ENCODE measurements at places on chromosomes 6 and 20.

GRCh38 chr20:38156280-38156679 lies 8.8 kb downstream of the TGM2 start:
- no peak for DNase-seq

DNA sequence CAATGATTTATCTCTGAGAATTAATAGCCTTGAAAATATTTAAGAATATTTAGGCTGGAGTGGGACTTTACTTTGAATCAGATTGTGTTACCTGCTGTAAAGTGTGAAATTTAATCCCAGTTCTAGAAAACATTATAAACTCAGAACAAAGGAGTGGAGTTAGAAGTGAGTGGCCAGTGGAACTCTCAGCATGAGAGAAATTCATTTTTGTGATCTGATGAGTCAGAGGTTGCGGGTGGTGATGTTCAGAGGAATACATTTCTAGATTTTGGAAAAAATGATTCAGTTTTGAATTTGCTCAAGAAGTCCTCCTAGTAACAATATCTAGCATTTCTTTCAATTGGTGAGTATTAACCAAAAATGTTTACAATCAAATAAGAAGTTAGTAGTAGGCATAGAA lies 167.5 kb downstream of the ZFAND3 start:
- DNase-seq, result no peak

DNA sequence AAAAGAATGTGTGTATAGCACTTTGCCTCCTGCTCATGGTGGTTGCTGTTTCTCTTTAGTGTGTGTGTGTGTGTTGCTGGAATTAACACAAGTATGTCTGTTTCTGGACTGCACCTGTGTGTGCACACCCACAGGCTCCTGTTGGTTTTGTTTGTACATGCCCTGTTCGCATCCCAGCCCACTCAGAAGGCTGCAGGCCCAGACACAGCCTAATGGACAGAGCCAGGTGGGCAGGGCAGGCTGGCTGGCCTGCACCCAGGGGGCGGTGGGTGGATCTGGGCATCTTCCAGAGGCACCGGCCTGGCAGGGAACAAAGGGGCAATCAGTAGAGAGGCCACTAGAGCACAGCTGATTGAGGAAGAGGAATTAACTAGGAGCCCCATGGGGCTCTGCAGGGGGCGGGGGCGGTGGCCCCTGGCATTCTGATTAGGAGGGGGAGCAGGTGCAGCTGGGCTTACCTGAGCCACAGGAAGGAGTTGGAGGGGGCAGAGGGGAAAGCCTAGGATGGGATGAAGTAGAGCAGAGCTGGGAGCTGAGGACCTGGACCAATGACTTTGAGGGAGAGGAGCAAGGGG lies 21.9 kb downstream of the CD40 start:
- DNase-seq, result peak; percentile 77

DNA sequence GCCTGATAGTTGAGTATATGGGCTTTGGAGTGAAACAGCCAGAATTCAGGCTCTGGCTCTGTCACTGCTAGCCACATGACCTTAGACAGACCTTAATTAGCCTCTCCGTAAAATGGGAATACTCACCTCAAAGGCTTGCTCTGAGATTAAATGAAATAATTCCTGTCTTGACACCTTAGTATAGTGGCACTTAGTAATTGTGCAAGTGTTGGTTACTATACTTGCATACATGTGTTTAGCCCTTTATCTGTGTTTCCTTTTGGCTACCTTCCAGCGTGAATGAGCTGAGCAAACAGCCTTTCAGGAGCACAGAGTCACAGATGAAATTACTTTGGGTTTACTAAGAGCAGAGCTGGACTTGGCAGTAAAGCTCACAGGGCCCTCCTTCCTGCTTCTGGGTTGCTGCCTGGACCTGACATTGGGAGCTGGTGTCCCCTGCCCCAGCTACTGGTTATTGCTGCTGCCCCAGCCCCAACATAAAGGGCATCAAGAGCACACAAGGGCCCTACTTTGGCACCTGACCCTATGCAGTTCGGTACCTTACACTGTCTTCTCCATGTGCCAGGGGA lies 32.8 kb downstream of the CD164 start:
- peak; percentile 1 for DNase-seq

- no peak for DNase-seq
Measured at GRCh38 chr20:61295682-61296628, 43.9 kb downstream of the CDH4 start.

DNA sequence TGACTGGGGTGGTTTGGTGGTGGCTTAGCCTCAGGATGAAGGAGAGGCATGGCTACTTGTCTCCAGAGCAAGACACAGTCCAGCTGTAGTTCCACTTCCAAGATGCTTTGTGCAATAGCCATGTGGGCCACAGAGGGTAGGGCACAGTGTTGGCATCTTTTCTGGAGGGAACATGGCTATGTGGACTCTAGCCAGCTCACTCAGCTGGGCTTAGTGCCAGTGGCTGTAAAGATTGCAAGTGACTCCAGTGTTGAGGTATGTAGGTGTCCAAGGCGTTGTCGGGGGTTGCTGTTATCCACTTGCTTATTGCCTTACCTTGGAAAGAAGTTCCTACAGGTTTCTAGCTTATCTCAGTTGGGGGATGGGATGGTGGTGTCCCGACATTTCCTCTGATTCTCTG lies 233.4 kb downstream of the CD109 start:
- DNase-seq, result no peak

GRCh38 chr6:31681135-31681671 lies 336 bp upstream of the LY6G5C start:
- no peak for DNase-seq

- no peak for DNase-seq
Measured at GRCh38 chr20:5451643-5452210, 135.0 kb upstream of the PROKR2 start.

- no peak for DNase-seq
Measured at GRCh38 chr6:163405412-163406309, 8.9 kb upstream of the QKI start.

DNA sequence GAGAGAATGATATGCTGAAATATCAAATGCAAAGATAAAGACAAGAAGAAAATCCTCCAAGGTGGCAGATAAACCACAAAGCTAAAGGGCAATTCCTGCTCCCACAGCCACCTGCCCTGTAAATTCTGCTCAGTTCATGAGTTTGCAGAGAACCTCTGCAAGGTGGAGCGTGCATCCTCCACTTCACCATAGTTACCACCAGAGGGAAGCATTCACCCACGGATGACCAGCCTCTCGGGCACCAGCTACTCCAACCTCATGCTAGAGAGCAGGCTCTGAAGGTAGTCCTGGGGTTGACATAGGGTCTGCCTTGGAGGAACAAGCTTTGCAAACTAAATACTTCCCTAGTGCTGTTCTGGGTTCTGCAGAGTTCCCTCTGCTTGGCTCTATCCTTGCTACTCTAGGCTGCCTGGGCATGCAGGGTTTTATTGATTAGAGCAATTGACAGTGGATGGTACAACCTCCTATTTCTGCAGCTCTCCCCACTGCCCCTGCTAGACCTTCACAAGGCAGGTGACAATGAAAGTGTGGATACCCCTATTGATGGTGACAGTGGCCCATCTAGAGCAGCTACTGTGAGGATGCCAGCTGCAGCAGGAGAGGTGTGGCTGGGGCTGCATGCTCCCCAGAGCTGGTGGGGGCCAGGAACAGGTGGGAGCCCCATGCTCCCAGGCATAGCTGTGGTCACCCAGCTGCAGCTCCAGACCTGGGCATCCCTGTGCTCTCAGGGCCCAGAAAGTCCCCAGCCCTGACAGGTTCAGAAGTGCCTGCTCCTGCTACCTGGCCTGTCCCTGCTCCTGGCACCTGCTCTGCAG lies 51.1 kb downstream of the GGTLC1 start:
- no peak for DNase-seq

GRCh38 chr20:24653306-24653705 lies 183.9 kb downstream of the SYNDIG1 start:
- no peak for DNase-seq

DNA sequence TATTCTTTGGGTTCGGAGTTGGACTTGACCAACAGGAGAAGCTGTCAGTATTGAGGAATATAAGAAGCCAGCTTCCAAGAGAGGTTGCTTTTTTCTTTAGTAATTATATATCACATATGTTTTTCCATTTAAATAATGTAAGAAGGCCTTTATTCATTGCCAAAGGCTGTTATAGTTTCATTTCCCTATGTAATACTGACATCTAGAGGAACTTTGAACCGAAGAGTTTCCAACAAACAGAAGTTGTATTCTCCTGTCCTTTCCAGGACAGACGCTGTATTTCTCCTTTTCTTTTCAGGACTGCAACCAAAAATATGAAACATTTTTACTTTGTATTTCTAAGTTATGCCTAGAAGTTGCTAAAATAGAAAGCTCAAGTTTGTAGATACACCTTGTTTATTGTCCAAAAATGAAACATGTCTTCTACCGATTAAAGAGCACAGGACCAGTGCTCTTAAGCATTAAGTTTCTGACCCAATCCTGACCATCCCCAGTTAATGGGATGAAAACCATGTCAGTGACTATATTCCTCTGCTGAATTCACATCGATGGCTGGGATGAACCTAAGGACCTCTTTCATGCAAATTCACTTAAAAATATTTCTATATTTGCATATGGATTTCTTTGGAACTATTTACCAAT lies 55.1 kb downstream of the MYLK4 start:
- DNase-seq, result no peak

- no peak for DNase-seq
Measured at GRCh38 chr6:7901056-7901455, 9.5 kb downstream of the TXNDC5 start.

GRCh38 chr20:34567892-34568865 lies 9.7 kb downstream of the MAP1LC3A start:
- no peak for DNase-seq

DNA sequence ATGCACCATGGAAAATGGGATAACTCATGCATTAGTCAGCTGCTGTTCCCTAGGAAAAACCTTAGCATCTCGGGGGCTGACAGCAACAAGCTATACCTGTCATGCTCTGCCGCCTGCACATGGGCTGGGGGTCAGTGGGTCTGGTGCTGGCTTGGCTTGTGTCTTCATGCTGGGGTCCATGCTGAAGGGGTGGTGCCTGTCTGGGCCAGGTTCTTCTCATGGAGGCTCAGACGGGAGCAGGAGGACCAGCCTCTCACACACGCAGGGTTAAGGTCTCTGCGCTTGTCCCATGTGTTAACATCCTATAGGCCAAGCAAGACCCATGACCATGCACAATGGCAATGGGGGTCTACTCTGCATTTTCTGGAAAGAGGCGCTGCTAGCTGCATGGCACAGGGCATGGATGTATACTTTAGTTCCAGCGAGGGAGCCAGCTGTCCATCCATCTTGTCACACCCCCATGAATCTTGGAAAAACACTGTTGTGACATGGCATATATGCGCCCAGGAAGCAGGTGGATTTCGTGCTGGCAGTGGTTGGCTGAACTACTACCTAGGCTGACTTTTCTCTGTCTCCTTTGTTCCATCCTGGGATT lies 24.6 kb upstream of the CST3 start:
- no peak for DNase-seq

DNA sequence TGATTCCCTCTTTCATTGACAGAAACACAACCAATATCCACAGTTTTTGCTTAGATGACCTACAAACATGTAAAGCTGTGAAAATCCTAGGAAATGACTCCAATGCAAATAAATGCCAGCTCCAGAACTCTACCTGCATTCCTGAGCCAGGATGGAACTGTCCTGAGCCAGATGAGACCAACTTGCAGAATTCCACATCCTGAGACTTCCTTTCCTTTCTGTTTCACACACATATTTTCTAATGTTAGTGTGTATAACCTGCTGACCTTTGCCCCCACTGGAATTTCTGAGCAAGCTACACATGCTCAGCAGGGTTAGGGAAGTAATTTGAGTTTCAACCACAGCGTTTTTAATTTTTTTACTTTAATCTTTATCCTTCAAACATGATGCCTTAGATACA lies 69.6 kb upstream of the ADGRF1 start:
- no peak for DNase-seq

DNA sequence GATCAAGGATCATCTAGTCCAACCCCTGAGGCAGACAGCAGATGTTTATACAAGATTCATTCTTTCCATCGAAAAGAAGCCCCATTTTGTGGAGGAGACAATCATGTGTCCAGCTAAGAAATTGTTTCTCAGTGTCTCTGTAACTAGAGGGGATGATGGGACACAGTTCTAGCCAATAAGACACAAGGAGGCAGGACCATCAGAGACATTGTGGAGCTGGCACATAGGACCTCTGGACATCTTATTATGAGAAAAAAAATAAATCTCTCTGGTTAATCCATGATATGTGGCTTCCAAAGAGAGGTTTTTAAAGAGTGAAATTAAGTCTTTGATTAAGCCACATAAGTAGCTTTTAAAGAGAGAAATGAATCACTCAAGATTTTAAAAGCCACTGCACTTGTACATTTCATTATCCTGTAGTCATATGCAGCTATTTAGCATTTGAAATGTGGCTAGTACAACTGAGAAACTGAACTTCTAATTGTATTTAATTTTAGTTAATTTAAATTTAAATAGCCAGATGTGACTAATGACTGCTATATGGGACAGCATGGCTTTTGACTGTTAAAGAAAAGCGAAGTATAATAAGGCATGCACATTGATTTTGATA lies 176.8 kb downstream of the TASP1 start:
- no peak for DNase-seq

- peak; percentile 13 for DNase-seq
Measured at GRCh38 chr6:14149053-14149738, 31.6 kb downstream of the CD83 start.

GRCh38 chr6:126113261-126113660 lies 126.9 kb downstream of the TRMT11 start:
- DNase-seq, result no peak

DNA sequence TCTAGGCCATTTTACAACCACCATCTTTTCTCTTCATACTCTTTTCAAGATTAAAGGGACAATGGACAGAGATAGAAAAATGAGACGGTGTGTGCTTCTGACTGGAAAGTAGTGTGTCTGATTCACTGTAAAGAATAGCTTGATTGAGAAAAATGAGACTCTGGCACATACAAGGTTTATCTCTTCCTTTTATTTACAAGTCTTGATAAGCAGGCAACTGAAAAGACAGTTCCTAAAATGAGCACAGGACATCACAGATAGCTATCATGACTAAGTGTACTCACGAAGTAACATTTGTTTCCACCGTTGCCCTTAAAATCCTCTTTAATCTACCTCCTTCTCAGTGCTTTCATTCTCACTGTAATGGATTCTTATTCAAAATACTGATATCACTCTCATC lies 383.0 kb downstream of the TBC1D32 start:
- DNase-seq, result no peak

DNA sequence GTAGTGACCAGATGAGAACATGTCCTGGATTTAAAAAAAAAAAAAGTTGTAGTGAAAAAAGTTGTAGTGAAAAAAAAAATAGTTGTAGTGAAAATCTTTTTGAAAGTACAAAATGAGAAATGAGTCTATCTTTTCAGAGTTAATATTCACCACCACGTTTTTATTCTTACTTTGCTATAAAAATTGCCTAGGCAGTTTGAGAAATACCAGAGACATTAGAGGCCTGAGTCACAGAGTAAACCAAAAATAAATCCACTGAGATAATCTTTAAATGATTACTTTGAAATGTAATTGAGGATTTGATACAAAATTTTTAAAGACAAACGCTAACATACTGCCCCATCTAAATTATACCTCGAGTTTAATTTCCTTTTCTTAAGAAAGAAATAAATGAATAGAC lies 101.2 kb upstream of the TIAM2 start:
- no peak for DNase-seq

GRCh38 chr6:54717849-54718455 lies 128.6 kb upstream of the FAM83B start:
- peak; percentile 60 for DNase-seq

- no peak for DNase-seq
Measured at GRCh38 chr6:158894193-158894592, 75.0 kb upstream of the EZR start.

Data from NCI-H510A (cell line).